ENCODE measurements at places on chromosomes 6 and 20. TPM values are rescaled to one million over a fixed set of nuclear protein-coding genes. Genes with fewer than 3 reads are reported as not detected.

GJA1 gene
- total RNA-seq, result 74.7 TPM

POPDC3 gene
- total RNA-seq, result 26.4 TPM

TNXB gene
- 0.46 TPM for total RNA-seq

PAX1 gene
- 0.05 TPM for total RNA-seq

C6orf58 gene
- 0.15 TPM for total RNA-seq

TEAD3 gene
- 4.1 TPM for total RNA-seq

SEC23B gene
- total RNA-seq, result 61.8 TPM

DPPA5 gene
- not detected for total RNA-seq

C20orf144 gene
- total RNA-seq, result 0.13 TPM

TNFAIP3 gene
- 12.6 TPM for total RNA-seq

MANEA gene
- total RNA-seq, result 3.7 TPM

TAF4 gene
- total RNA-seq, result 17.9 TPM

FRK gene
- total RNA-seq, result 1.2 TPM

SNPH gene
- total RNA-seq, result 4.9 TPM

RBL1 gene
- total RNA-seq, result 9.6 TPM

PSMA7 gene
- 488 TPM for total RNA-seq

APOBEC2 gene
- not detected for total RNA-seq

All from A549 treated with CORT108297 at 1 μM for 4 hours (cell line).